ENCODE measurements at places on chromosomes 3 and 15.
A peak's percentile ranks its signal among the peaks of the same experiment; 100 is the strongest.

GRCh38 chr15:58244536-58244935 is 106.4 kb downstream of the AQP9 start:
- no peak for DNase-seq

DNA sequence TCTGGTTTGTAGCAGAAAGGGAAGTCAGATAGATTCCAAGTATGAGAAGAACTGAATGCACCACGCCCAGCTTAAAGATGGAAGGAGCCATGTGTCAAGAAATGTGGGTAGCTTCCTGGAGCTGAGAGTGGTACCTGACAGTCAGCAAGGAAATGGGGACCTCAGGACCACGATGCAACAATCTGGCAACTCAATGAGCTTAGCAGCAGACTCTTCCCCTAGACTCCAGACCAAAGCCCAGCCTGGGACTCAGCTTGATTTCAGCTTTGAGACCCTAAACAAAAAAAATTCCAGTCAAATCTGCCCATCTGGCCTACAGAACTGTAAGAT is 24.4 kb downstream of the MIX23 start:
- peak; percentile 46 for DNase-seq

DNA sequence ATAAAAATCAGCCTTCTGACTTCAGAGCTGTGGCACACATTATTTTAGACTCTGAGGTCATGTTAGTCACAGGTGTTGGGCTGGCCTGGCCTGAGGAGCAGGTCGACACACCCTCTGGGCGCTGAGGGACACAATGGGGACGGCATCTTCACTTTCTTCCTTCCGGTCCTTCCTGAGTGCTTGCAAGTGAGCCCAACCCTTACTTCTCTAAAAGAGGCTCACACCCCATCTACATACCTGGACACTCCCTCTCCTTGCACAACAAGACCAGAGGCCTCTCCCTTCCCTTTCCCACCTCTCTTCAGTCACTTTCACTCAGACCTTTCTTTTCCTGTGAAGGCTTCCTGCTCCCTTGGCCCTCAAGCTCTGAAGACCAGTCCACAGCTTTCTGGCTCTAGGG is 85.4 kb downstream of the XXYLT1 start:
- DNase-seq = peak; percentile 74

DNA sequence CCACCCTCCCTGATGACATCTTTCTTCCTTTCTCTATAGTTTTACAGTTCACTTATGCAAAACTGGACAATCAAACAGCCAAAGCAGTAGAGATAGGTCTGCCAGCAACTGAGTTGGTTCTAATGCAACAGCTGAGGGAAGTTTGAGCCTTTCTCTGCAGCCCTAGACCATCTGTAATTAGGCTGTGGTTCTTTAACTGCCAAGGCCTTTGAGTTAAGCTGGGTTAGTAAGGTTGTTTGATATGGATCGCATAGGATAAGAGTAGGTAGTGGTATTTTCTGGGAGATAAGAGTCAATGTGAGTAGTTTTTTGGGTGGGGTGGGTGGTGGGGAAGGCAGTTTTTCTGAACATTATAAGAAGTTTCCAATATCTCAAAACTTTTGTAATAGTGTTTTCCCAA is 3.0 kb downstream of the RPL39L start:
- DNase-seq = no peak

- DNase-seq = no peak
These were observed 3.8 kb upstream of the LARP6 start for GRCh38 chr15:70857562-70858285.

GRCh38 chr3:23277688-23278087 is 74.6 kb downstream of the UBE2E2 start:
- DNase-seq = no peak

DNA sequence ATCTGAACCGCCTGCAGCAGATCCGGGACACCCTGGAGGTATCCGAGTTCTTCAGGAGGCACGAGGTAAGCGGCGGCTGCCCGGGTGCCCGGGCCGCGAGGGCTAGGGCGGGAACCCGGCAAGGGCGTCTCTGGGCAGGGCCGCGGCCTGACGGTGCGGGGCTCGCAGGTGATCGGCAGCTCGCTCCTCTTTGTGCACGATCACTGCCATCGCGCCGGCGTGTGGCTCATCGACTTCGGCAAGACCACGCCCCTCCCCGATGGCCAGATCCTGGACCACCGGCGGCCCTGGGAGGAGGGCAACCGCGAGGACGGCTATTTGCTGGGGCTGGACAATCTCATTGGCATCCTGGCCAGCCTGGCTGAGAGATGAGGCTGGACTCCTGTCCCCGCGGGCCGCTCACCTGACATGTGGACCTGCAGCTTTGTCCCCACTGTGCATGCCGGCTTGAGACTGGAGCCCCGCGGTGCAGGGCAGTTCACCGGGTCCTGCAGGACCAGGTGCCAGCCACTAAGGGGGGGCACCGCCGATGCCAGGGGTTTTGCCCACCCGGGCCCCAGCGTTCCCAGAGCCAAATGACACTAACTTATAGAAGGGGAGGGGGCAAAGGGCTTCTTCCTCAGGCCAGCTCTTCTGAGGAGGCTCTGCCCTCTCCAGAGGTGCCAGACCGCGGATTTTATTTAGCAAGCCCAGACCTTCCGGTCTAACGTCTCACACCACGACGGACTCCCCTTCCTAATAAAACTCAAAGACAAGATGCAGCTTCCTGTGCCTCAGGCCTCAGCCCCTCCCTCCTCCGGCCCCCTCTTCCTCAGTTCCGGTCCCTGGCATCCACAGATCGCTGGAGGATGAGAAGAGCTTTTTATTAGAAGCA is 9.4 kb downstream of the ITPKA start:
- peak; percentile 50 for DNase-seq

DNA sequence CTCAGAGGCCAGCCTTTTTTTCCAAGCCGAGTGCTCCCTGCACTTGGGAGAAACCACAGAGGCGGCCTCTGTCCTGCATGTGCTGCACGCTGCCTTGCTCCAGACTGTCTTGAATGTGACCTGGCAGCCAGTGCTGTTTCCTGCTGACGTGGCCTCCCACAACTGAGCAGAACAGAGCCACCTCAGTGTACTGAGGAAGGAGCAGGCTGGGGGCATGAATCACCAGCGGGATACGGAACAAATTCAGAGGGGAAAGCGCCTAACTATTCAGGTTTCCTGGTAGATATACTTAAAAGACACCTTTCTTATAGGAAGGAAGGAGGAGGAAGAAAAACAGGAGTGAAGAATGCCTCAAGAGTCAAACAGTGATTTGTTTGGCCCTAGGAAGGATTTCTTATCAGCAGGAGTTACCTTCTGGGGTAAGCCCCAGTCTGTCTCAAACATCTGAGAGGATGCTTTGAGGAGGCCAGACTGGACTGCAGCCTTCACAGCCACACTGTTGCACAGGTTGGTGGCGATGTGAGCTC is 114.0 kb downstream of the FNDC3B start:
- DNase-seq = peak; percentile 60

GRCh38 chr3:128823631-128824030 is 55.8 kb upstream of the ACAD9 start:
- no peak for DNase-seq

DNA sequence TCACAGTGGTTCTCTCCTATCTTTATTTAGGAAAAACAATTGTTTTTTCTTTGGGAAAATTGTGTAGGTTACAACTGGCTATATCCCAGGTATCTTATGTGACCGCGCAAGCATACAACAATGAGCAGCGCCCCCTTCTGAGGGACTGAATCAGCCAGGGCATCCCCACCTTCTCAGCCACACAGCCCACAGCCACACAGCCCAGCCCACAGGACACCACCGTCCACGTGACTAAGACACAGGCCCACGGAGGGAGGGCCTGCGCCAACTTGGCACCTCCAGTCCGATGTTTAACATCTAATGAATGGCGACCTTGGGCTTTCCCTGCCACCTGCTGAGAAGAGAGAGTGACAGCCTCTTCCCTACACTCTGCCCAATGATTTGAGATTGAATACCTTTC is 68.1 kb downstream of the ATP10A start:
- no peak for DNase-seq

DNA sequence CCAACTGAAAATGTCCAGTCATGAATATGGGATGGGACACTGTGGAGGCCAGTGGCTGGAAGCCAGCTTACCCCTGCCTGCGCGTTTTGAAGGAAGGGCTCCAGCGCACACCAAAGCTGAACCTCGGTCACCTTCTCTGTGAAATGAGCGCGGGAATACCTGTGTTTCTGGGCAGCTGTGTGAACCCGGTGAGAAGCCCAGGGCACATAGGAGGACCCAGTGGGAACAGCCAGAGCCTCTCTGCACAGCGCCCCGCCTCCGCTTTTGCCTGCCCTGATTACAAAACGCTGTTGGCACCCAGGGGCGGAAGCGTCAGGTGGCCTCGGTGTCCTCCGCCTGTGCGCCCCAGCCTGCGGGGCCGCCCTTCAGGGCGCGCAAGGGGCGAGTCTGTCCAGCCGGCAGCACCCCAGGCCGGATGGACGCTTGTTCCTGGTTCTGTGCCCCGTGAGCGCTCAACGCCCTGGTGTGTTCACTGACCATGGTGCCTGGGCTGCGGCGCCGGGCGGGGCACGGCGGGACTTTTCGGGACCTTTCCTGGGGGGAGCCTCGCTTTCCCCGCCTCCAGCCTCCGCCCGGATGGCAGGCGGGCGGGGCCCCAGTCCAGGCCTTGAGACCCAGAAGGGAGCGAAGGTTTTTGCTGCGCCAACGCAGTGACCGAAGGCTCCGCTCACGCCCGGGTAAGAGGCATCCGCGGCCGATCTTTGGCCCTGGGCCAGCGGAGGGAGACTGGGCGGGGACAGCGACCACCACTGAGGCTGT is at the start of gene SQOR:
Gene SQOR, plus strand, starts transcription at position 598 of the 759 bp plus-strand sequence. CDS start 23,895 bp downstream, outside the sequence.
- peak; percentile 51 for DNase-seq

GRCh38 chr3:47890828-47891612 is 88.1 kb downstream of the DHX30 start:
- no peak for DNase-seq

DNA sequence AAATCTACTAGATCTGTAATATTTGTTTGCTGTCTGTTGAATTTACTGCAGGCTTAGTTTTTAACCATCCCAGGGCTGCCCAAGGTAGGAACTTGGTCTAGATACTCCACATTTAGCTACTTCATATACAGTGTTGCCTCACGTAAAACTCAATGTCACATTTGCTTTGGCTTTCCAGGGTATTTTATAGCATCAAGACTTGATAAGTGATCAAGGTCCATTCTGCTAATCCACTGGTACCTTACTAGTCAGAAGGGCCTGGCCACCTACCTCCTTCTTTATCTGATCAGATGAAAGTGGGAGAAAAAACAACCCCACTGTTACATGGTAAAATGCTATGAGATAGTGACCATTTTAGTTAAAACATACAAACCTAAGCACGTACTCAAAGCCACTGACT is 25.5 kb upstream of the GREM1 start:
- no peak for DNase-seq

DNA sequence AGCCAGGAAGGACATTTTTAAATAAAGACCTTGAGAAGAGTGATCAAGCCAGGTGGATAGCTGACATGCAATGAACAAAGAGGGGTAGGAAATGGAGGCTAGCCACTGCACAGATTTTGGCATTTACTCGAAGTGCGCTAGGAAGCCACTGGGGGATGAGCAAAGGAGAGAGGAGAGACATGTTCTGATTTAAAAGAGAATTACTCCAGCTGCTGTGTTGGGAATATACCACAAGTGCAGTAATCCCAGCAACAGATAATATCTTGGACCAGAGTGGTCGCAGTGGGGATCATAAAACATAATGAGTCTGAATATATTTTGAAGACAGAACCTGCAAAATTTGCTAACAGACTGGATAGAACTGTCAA is 19.9 kb downstream of the KPNA4 start:
- DNase-seq = no peak

GRCh38 chr3:69566275-69566674 is 173.0 kb upstream of the MITF start:
- no peak for DNase-seq

GRCh38 chr3:23711916-23712494 is 93.8 kb upstream of the UBE2E1 start:
- no peak for DNase-seq
